ENCODE measurements at places on chromosomes 7 and 10. TPM values are rescaled to one million over a fixed set of nuclear protein-coding genes. Genes with fewer than 3 reads are reported as not detected.

DNA sequence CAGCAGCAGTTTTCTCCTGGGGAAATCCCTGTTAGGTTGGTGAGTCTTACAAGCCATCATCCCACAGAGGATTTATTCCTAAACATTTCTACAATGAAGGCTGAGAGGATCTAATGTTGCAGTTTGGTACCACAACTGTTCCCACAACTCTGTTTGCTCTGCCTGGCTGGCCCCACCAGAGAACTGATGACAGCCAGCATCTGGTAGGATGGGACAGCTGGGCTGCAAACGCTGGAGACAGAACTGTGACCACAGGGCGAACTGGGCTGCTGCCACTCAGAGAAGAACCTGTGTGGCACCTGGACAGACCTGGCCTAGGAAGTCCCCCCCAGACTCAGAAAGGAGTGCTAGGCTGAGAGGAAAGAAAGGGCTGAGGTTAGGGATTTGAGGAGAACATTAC, 94.8 kb downstream of the CALN1 start:
- no peak for DNase-seq

GRCh38 chr7:155119801-155120382, 49.8 kb downstream of the HTR5A start:
- DNase-seq: peak; percentile 31

DNA sequence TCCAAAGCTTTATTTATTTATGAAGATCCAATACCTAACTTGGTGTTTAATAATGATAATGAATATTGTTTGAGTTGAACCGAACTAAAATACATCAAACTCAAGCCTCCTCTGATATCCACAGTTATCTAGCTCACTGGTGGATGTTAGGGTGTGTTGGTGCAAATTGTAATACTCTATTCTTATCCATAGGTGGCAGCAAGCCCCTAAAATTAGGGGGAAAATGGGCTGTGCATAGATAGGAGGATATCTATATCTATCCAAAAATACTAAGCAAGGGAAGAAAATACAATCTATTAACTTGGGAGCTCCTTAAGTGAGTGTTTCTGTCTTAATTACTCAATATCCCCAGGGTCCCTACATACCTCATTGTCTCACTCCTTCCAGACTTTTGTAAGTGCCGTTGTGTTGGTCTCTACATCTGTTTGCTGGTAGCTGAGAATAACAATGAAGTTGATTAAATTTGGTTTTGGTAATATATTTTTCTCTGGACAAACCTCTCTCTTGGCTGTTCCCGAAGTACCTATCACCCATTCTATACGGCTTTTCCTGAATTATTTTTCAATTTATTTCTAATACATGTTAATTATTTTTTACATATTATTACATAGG, 55.0 kb upstream of the VWDE start:
- peak; percentile 32 for DNase-seq

DNA sequence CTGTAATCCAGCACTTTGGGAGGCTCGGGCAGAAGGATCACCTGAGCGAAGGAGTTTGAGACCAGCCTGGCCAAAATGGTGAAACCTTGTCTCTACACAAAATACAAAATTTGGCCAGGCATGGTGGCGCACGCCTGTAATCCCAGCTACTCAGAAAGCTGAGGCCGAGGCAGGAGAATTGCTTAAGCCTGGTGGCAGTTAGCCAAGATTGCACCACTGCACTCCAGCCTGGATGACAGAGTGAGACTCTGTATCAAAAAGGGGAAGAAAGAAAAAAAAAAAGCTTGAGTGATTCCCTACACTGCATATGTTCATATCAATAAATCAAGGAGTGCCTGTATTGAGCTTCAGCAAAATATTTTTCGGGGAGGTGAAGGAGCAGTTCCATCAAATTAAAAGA, 45.8 kb upstream of the SRRM3 start:
- DNase-seq: no peak

GRCh38 chr10:29397221-29397620, 108.4 kb downstream of the LYZL1 start:
- no peak for DNase-seq

DNA sequence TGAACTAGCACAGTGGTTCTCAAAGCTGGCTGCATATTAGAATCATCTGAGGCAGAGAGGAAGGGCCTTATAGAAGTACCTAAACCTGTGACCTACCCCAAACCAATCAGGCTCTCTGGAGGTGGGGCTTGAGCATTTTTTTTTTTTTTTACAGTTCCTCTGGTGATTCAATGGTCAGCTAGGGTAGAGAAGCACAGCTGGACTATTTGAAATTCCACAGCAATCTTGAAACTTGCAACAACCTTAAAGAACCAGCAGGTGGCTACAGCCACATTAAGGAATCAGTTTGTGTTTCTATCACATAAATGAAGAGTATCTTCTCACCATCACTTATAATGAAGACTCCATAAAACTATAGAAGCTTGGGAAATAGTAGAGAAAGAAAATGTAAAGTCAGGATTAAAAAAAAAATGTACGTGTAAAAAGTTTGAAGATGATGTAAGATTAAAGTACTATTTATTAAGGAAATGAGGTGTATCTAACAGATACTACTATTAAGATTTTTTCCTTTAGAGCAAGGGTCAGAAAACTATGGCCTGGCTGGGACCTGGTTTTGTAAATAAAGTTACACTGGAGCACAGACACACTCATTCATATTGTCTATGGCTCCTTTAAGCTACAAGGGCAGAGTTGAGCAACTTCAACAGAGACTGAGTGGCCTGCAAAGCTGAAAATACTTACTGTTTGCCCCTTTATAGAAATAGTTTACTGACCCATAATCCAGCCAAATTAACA, 3.8 kb downstream of the RTKN2 start:
- DNase-seq: peak; percentile 67

- no peak for DNase-seq
These were observed 35.2 kb upstream of the WDFY4 start for GRCh38 chr10:48649349-48649944.

DNA sequence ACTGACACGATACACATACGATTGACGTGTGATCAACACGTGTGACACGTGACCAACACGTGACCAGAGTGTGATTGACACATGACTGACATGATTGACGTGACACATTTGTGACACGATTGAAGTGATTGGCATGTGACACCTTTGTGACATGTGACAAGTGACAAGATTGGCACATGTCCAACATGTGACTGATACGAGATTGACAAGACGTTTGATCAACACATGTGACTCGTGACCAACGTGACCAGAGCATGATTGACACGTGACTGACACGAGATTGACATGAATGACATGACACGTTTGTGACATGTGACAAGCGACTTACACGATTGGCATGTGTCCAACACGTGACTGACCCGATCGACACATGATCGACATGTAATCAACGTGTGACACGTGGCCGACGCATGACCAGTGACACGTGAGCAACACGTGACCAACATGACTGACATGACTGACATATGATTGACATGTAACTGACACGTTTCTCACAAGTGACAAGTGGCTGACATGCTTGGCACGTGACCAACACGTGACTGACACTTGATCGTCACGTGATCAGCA, 22.0 kb downstream of the CRPPA start:
- no peak for DNase-seq

GRCh38 chr10:115654961-115655360, 561.8 kb downstream of the ATRNL1 start:
- DNase-seq: peak; percentile 40

GRCh38 chr10:70541736-70542564, 60.6 kb downstream of the PRF1 start:
- no peak for DNase-seq

- no peak for DNase-seq
These were observed 1.3 kb upstream of the NAPEPLD start for GRCh38 chr7:103150192-103150591.

DNA sequence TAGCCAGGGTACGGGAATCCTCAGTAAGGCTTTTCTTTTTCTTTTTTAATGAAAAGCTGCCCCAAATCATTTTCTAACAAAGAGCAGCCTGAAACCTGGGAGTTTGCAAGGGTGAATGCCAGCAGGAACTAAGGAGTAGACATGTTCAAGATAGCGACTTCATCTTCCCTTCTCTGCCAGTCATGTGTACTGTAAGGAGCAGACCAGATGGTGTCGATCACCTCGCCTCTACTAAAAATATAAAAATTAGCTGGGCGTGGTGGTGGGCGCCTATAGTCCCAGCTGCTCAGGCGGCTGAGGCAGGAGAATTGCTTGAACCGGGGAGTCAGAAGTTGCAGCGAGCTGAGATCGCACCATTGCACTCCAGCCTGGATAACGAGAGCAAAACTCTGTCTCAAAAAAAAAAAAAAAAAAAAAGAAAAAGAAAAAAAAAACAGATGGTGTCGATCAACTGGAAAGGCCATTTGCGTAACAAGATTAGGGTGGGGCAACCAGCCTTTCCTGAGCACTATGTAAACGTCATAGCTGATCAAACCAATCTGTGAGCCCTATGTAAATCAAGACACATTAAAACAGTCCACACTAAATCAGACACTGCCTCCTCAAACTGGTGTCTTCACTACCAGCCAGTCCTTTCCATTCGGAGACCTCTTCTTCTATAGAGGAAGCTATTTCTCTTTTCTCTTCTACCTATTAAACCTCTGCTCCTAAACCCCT, 33.8 kb downstream of the NOLC1 start:
- no peak for DNase-seq

- DNase-seq: no peak
These were observed 87.2 kb upstream of the UNC5B start for GRCh38 chr10:71124921-71125748.

DNA sequence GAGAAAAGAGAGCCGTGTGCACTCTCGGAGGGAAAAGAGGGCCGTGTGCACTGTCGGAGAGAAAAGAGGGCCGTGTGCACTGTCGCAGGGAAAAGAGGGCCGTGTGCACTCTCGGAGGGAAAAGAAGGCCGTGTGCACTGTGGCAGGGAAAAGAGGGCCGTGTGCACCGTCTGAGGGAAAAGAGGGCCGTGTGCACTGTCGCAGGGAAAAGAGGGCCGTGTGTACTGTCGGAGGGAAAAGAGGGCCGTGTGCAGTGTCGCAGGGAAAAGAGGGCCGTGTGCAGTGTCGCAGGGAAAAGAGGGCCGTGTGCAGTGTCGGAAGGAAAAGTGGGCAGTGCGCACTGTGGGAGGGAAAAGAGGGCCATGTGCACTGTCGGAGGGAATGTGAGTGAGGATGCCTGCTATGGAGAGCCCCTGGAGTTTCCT, 188.7 kb downstream of the DNAJB6 start:
- DNase-seq: no peak

DNA sequence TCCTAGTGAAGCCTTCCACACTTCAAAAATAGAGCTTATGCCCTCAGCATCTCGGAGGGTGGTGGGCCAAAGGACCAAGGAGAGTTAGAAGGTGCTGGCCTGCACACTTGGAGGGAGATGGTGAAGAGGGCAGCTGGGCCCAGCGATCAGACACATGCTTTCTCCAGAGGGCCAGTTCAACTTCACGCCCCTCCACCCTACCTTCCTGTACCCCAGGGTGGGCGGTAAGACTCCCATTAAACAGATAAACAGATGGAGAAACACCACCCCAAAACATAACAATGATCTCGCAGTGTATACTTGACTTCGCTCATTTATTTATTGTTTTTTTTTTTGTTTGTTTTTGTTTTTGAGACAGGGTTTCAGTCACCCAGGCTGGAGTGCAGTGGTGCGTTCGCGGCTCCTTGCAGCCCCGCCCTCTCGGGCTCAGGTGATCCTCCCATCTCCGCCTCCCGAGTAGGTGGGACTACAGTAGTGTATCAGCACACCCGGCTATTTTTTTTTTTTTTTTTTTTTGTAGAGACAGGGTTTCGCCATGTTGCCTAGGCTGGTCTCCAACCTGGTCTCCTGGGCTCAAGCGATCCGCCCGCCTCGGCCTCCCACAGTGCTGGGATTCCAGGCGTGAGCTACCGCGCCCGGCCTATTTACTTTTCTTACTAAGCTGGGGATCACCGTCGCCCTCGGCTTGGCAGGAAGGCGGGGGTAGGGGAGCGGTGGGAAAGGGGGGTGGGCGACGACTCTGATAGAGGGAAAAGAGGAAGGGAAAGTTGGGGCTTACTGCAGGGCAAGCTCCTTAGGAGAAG, 1.8 kb downstream of the C10orf95 start:
- peak; percentile 70 for DNase-seq

DNA sequence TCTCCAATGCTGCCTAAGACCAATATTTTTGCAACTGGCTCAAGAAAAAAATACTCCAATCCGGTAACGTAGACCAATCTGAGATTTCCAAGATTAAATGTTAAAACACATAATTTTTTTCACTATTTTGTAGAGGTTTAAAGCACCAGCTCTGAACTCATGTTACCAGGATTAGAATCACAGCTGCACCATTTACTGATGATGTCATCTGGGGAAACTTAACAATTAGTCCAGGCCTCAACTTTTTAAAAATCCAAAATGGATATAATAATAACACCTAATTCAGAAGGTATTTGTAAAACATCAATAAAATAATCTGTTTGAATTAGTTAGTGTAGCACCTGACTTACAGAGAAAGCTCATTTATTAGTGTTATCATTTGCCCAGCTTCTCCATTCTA, 14.4 kb downstream of the PON1 start:
- no peak for DNase-seq

- DNase-seq: no peak
These were observed 69.7 kb upstream of the LRRC18 start for GRCh38 chr10:49009199-49009979.

DNA sequence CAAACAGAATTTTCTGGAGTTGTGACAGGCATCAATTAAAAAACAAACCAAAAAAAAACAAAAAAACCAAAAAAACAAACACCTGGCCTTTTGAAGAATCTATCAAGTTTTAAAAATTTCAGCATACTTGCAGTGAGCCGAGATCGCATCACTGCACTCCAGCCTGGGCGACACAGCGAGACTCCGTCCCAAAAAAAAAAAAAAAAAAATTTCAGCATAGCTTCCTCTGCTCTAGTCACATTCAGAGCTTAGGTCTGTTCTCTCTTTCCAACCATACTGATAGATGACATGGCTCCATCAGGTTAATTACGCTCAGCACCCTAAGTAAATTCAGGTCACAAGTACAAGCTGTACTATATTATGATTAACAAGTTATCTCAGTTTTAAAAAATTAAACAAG, 3.1 kb downstream of the KBTBD2 start:
- DNase-seq: no peak

The IMPDH1 gene
- 81.1 TPM for total RNA-seq

The PDE6C gene
- not detected for total RNA-seq

The FBXL13 gene
- 3.1 TPM for total RNA-seq

The RPEL1 gene
- 0.06 TPM for total RNA-seq

The NODAL gene
- not detected for total RNA-seq

The CFAP58 gene
- 0.06 TPM for total RNA-seq

The STK17A gene
- 153 TPM for total RNA-seq

Measured in Daoy (cell line).